ENCODE measurements at places on chromosomes 2 and 18.

- DNase-seq, result no peak
Observed at GRCh38 chr2:47725808-47726207, 57.1 kb upstream of the MSH6 start.

GRCh38 chr18:32237049-32237448 lies 47.2 kb downstream of the MEP1B start:
- no peak for DNase-seq

DNA sequence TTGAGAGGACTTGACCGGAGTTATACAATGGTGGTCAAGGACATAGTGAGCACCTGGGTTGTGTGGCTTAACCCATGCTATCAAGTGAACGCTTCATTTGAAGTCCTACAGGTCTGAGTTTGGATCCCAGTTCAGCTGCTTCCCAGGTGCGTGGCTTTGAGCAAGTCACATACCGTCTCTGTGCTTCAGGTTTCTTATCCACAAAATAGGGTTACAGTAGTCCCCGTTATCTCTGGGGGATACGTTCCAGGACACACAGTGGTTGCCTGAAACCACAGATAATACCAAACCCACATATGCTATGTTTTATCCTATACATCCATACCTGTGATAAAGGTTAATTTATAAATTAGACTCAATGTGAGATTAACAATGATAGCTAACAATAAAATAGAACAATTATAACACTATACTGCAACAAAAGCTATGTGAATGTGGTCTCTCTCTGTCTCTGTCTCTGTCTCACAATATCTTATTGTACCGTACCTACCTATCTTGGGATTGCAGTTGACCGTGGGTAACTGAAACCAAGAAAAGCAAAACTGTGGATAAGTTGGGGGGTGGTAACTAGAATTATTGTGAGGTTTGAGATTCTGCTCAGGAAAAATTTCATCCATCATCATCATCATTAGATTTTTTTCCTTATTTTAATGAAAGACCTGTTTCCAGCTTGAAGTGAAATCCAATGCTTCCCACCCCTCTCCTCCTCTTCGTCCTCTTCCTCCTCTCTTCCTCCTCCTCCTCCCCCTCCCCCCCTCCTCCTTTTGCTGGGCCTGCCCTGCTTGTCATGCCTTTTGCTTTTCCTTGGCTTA lies 22.7 kb downstream of the LBH start:
- DNase-seq, result no peak

- DNase-seq, result no peak
Observed at GRCh38 chr18:55289048-55289447, 298.9 kb downstream of the TCF4 start.

GRCh38 chr18:44700652-44701051 lies 20.0 kb downstream of the SETBP1 start:
- no peak for DNase-seq

DNA sequence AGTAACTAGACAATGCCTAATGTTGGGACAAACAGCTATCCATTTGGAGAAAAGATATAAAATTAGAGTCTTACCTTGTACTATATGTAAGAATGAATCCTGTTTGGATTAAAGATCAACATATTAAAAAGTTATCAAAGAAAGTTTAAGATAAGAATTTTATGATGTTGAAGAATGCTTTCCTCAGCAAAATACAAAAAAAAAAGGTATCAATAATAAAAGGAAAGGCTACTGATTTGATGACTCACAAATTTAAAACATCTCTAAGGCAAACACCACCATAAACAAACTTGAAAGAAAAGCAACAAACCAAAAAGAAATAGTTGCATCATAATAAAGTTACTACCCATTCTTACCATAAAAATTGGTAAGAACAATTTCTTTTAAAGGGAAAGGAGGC lies 92.7 kb downstream of the C1D start:
- no peak for DNase-seq
